ENCODE measurements at places on chromosomes 3 and 15.
A peak's percentile ranks its signal among the peaks of the same experiment; 100 is the strongest.

GRCh38 chr3:15063238-15063637, 1.9 kb downstream of the MRPS25 start:
- no peak for DNase-seq

DNA sequence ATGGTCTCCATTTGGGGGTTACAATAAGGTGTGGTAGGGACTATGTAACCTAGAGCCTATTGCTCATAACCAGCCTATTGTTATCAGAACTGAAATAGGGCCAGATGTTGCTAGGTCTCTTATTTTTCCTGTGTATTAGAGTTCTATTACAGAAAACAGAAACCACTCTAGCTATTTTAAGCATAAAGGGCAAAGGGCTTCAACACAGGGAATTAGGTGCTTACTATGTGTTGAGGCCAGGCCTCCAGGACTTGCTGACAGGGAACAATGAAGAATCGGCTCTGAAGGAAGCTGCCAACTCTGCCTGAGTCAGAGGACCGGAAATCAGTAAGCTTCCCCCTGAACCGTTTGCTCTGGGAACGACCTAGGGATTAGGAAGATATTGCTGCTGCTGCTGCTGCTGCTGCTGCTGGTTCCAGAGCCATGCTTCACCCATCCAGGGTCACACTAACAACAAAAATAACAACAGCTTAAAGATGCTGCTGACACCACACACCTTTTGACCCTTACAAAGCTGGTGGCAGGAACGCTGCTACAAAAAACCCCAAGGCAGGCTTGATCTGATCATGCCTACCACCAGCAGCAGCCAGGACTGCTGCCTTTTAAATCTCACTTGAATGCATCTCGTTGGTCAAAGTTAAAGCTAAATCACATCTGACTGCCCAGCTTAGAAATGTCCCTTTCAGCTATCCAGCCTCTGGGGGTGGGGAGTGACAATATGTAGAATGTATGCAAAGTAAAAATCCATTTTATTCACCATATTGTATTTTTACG, 276.9 kb upstream of the IL12A start:
- DNase-seq: no peak

DNA sequence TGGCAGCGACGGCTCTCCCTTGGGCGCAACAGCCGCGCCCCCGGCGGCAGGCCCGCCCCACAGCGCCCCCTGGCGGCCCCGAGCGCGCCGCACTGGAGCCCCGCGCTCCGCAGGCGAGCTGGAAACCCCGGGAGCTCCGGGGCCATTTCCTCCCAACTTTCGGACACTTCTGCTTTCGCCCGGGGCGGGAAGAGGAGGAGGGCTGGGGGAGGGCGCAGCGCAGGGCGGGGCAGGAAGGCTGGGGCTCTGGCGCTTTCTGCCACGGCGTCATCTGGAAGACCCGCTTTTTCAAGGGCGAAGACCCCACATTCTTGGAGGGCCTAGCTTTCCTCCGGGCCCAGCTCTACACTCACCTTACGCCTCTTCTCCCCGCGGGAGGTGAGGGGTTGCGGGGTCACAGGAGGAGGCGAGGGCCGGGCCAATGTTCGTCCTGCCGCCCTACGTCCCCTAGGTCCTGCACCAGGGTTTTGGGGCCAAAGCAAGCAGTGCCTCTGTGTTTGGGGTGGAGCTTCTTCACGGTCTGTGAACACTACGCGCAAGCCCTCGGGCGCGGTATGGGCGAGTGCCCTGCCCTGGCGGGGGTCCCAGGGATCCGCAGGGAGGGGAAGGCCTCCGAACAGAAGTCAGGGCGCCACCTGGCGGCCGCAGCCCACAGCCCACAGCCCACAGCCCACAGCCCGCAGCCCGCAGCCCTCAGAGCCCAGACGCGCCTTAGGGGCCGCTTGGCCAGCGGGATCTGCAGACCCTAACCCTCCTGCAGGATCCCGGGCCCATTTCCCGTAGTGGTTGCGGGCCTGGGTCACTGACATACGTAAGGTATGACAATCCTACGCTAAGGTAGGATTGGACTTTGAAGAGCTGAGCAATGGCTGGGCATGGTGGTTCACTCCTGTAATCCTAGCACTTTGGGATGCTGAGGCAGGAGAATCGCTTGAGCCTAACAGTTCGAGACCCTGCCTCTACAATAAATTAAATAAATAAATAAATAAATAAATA, 31.1 kb downstream of the FOXL2 start:
- DNase-seq: peak; percentile 82

DNA sequence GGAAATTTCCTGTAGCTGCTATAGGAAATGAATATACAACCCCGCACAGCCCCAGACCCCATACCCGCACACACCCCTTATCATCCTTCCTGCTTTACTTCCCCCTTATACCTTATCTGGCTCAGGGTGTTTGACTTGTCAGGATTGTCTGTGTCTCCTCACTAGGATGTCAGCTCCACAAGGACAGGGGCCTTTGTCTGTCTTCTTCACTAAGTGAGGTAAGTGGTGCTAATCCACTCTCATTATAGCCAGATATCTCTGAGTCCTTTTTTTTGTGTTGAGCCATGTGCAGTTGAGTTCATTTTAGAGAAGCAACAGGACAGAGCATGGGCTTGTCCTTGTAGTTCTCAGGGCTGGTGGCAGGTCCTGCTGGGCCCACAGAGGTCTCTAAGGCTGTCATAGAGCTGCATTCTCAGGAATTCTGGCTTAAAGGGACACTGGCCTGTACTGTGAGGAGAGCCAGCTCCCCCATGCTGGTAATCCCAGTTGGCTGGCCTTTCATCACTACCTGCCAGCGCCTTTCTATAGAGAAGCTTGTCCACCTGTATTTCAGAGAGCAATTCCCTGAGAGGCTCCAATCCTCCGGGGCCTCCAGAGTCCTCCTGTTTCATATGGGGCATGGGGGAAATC, 9.0 kb downstream of the KY start:
- peak; percentile 86 for DNase-seq

GRCh38 chr3:113118336-113118735, 93.0 kb upstream of the BOC start:
- no peak for DNase-seq

DNA sequence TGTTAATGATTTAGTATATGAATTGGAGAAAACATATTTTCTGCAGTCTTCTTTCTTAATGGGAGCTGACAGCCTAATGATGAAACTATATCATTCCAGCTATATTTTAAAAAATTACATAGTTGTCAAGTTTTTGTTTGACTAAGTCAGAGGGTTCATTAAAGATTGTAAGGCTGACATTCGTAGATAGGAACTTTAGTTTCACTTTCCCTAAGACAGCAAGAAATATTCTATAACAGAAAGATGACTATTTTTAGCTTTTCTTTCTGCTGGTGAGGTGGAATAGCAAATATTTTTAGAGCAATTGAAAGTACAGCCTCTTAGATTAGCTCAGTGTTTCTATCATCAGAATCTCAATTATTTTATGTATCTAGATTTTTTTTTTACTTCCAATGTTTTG, 60.2 kb downstream of the PIAS1 start:
- no peak for DNase-seq

GRCh38 chr15:75346796-75347221, at the start of gene NEIL1:
NEIL1 (plus strand) TSS chr15:75347039; CDS start chr15:75348906, 1,867 bp downstream.
- no peak for DNase-seq

DNA sequence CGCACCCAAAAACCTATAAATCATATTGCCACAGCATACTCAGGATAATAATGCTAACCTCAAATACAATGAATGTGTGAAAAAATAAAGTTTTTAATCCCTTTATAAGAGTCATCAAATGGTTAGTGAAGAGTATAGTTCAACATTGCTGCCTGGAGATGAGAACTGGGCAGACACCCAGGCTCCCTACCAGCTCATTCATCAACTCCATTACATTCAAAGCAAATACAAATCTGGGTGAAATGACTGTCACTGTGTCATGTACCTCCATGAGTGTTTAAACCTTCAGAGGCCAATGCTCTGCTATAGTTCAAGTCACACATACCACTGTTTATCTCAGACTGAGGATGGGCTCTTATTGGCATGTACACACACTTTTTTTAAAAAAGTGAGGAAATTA, 167.2 kb upstream of the KCNMB2 start:
- DNase-seq: no peak

DNA sequence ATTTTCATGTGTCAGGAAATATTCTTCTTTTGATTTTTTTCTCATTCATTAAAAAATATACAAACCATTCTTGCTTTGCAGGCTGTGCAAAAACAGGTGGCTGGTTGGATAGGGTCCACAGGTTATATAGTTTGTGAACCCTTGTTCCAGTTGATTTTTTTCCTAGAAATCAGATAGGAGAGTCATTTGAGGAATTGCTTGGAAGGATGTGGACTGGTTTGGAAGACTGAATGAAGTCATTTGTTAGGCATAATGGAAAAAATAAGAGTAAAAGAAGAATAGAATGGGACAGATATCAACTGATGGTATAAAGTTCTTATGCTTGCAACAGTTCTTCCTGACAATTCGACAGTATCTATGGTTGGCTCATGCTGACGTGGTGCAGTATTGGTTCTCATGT, 189.4 kb downstream of the PTPRG start:
- no peak for DNase-seq

GRCh38 chr15:45662375-45662774, 27.5 kb downstream of the SQOR start:
- no peak for DNase-seq

- no peak for DNase-seq
Measured at GRCh38 chr3:189842681-189843602, 211.8 kb downstream of the TP63 start.

DNA sequence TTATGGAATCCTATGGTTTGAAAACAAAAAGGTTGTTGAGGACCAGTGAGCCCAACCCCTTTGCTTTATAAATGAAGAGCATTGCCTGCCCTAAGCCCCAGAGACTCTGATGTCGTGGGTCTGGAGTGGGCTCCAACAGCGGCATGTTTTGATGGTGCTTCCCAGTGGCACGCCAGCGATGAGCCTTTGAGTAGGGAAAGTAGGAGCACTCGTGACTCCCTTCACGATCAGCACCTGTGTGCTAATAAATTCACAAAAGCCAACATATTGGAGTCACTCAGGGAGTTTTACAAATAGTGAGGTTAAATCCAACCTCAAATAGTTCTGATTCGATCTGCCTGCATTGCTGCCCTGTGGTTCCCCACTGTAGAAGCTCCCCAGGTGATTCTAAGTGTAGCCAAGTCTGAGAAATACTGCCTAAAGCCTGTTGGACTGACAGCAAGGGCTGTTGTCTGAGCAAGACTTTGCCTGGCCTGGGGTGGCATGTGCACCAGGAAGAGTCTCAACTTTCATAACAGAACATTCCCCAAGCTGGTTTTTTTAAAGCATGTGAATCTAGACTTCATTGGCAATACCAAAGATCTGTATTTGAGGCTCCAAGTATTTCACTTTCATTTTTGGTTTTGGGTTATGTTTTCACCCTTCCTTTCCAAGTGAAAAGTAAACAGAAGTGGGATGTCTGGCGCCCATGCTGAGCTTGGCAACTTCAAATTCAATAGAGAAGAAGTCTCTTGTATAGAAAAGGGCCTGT, 9.9 kb downstream of the CCR5 start:
- DNase-seq: no peak

DNA sequence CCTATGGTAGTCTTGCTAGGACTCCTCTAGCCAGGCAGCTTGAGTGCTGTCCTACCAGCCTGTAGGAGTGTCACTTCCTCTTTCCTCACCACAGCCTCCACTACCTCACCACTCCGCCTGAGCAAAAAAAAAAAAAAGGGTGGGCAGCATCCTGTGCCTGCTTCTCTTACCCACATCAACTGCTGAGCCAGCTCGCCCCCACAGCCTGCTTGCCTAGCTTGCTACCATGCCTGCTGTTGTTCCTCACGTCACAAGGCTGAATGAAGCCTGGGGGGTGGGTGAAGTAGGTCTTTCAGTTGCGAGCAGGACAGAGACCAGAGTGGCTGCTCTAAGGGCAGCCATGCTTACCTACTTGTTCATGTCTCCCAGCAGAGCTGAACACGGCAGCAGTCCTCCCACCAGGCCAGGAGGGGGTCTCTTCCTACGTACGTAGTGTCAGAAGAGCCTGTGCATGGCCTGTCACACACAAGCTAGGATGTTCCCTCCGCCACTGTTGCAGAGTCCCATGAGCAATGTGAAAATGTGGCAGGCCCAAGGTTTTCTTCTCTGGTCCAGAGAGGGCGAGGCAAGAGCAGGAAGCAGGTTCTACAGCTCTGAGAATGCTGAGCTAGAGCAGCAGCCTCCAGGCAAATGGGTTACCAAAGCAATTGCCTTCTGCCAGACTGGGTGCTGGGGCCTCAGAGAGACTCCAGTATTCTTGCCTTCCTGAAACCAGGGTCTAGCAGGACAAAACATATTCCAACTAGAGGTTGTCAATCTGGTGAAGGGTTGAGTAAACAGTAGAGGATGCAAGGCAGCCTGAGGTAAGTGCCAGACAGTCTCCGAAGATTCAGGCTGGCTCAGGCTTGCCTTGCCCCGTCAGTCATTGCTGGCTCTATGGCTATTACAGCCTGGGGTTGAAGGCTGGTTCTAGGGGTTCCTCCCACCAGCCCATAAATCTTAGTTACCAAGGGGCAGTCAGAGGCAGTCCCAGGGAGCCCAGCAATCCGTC, 8.1 kb downstream of the PPM1M start:
- DNase-seq: no peak

DNA sequence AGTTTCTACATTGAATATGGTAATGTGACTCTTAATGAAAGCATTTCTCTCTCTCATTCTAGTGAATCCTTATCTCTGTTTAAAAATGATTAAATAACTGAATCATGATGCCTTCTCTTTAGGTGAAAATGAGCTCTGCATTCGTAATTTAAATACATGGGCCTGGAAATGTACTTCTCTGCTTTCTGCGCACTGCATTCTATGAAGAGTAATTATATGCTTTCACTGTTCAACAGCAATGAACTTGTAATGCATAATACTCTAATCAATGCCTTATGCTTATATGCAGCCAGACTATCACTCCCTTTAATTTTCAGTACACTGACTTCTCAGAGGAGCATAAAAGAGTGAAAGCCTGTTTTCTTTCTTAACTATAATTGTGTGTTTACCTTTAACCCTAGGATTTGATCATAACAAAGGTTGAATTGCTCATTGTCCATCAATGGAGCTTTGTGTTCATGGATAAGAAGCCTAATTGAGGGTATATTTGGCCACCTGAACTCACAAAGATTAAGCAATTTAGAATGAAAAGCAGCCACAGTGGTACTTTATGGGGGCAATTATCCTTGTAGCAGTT, 330.8 kb upstream of the PDZRN3 start:
- no peak for DNase-seq

GRCh38 chr3:149850787-149851584, 38.0 kb downstream of the RNF13 start:
- DNase-seq: no peak

- DNase-seq: no peak
Measured at GRCh38 chr3:147940405-147941193, 531.4 kb downstream of the ZIC1 start.

All from SK-N-DZ (cell line).